ENCODE measurements at places on chromosomes 7 and 10. TPM values are rescaled to one million over a fixed set of nuclear protein-coding genes. Genes with fewer than 3 reads are reported as not detected.
A peak's percentile ranks its signal among the peaks of the same experiment; 100 is the strongest.

DNA sequence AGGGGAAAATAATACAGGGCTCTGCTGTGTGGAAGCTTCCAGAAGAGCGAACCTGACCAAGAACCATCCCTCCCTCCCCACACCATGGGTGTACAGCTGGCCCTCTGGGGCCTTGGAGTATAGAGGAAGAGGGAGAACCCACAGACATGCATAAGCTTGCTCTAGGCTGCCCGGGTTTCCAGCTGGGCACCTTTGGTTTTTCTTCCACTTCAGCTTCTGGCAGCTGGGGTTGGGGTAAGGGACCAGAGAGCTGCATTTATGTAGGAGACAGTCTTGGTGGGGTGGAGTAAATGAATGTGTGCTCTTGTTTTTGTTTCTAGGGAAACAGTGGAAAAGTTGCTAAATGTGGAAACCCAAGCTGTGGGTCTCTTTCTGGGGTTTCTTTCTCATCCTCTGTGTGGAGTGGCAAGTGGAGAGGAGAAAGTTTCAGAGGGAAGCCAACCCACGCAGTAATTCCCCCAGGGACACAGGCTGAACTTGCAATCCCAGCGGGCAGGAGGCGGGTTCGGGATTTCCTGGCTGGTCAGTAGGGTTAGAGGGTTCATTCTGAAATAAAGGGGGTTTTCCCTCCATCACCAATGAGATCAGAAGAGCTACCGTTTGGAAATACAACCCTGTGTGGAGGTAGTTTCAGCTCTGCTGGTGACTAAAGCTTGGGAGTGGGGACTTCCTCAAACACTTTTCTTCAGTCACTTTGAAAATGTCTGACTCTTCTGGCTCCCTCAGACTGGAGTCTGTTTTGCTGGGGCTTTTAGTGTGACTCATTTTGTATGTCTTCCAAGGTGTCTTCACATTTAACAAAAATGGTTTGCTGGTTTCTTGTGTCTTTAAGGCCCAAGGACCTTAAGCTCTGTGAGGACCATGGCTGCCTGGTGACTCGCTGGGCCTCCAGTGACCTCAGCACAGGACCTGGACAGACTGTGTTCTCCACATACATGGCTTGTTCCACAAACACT is 22.2 kb upstream of the SRGN start:
- H3K27ac ChIP-seq: no peak overlapping the region
- no peaks in the 10 kb centered on the region for H3K36me3 ChIP-seq
- no peaks in the 10 kb centered on the region for H3K27me3 ChIP-seq

DNA sequence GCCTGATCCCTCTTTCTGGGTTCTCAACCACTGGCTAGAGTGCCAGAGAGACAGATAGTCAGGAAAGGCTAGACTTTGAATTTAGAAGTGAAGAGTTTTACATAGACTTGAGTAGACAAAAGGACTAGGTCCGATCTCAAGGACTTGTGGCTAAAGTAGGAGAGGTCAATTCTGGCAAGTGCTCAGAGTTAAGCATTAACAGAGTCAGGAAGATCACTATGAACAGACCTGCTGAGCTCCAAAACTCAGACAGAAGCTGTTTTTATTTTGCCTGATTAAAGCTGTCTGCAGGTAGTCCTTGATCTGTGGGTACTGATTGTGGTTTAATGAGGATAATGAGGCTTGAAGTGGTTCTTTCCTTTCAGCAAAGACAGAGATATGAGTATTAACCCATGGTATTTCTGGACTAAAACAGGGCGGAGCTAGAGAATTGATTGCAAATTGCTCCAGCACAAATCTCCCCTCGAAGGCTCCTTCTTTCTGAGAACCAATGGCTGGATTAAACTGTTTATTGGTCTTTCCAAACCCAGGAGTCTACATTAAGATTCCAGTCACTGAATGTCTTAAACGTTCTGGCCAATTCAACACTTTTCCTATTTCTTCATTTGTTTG is 423.2 kb downstream of the IPMK start:
- no peaks in the 10 kb centered on the region for H3K4me1 ChIP-seq
- H3K27me3 ChIP-seq: no peaks in the 10 kb centered on the region
- no peak overlapping the region for H3K27ac ChIP-seq
- no peak overlapping the region for H3K4me3 ChIP-seq

DNA sequence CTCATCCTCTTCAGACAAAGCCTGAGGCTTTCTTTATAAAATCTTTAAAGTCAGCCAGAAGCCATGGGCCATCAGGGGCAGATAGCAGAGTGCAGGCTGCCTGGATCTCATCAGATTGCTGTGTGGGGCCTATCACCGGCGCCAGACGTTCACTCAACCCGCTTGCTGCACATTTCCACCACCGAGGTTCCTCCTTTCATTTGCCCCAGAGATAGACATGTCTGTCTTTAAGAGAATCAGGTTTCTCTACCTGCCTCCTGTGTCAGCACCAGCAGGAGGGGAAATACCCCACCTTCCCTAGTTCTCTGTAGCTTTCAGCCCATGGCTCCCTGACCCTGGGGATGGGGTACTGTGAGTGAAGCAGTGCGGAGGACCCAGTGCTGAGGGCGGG is 22.0 kb downstream of the SLC18A2 start:
- peaks cover 7% of the 10 kb centered on the region for H3K4me1 ChIP-seq
- H3K27ac ChIP-seq: no peak overlapping the region
- H3K36me3 ChIP-seq: no peaks in the 10 kb centered on the region

DNA sequence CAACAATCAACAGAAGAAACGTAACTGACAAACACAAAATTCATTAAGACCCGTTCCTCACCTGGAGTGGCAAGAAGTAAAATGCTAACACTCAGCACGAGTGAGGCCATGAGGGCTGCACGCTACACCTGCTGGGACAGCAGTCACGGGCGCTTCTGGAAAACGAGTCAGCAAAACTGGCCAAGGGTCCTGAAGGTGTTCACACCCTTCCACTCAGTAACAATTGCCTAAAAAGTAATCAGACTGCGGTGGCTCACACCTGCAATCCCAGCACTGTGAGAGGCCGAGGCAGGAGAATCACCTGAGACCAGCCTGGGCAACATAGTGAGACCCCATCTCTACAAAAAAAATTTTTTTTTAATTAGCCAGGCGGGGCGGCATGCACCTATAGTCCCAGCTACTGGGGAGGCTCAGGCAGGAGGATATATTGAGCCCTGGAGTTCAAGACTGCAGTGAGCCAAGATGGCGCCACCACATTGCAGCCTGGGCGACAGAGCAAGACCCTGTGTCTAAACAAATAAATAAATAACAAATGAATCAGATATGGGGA is 199.1 kb downstream of the MAD1L1 start:
- peaks cover 3% of the 10 kb centered on the region for H3K36me3 ChIP-seq
- H3K27me3 ChIP-seq: no peaks in the 10 kb centered on the region
- H3K4me3 ChIP-seq: no peak overlapping the region

GRCh38 chr7:122833888-122834570 is 52.2 kb downstream of the CADPS2 start:
- no peaks in the 10 kb centered on the region for H3K4me1 ChIP-seq
- peaks cover 7% of the 10 kb centered on the region for H3K36me3 ChIP-seq
- H3K4me3 ChIP-seq: peak overlapping the region; percentile 63
- no peak for DNase-seq

DNA sequence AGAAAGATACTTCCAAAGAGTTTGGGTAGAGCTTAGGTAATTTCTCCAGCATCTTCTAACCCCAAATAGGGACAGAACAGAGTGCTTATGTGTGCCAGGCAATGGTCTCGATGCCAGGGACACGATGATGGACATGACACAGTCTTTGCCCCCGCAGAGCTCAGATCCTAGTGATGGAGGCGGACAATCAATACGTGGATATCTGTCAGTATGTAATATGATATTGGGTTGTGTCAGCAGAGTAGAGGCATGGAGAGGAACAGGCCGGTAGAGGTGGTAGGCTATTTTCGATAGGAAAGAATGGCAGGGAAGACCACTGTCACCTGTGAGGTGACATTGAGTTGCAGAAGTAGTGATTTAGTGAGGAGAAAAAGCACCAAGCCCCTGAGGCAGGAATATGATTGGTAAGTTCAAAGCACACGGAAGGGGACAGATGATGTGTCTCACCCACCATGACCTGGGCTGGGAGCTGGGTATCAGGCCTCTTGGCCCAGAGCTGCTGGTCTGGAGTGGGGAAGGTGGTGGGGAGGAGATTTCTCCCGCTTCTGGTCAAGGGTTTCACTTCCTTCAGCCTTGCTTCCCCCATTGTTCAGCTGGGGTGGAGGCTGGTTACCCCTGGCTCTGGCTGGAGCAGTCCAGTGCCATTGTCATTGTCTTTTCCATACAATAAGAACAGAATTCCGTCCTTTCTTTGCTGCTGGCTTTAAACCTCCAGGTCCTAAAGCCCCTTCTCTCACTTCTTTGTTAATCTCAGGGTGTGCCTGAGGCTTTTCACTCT is 36.0 kb upstream of the SRGN start:
- H3K4me1 ChIP-seq: no peaks in the 10 kb centered on the region
- no peak overlapping the region for H3K27ac ChIP-seq
- DNase-seq: no peak
- H3K36me3 ChIP-seq: no peaks in the 10 kb centered on the region

Gene ACHE
- 5.7 TPM for total RNA-seq
